ENCODE measurements at places on chromosomes 6 and 20.

DNA sequence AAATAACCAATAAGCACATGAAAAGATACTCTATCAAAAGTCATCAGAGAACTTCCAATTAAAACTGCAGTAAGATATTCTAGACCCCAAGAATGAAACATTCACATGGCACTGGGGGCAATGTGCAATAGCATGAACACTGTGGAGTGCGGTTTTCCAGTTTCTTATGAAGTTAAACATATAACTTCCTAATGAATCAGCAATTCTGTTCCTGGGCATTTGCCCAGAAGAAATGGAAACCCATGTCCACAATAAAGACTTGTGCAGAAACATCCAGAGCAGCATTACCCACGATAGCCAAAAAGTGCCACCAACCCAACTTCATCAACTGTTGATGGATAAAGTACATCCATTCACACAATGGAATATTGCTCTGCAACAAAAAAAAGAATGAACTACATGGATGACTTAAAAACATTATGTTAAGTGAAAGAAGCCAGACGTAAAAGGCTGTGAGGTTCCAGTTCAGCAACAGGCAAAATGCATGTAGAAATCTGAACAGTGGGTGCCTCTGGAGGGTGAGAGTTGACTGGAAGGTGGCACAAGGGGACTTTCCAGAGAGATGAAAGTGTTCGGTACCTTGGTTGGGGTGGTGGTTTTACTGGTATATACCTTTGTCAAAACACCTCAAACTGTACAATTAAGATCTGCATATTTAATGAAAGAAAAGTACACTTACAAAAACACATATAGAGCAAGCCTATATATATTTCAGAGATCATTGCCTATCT, 207.2 kb upstream of the ECI2 start:
- no peak for DNase-seq

GRCh38 chr6:73538116-73538779, 17.4 kb upstream of the EEF1A1 start:
- DNase-seq: no peak

DNA sequence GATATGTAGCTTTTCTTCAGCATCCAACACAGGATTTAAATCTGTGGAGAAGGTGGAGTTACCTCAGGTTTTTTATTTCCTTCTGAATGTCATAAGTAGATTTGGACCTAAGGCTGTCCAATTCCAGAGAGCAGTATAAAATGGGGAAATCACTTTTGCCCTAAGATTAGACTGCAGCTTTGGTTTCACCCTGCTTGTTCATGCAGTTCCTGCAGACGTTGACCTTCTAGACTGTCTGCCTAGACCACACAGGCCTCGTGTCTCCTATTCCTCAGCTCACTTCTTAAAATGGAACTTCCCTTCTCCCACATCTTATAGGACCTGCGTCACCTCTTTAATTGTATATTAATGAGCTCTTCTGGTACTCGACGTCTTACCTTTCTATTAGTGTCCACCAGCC, 26.0 kb upstream of the C6orf62 start:
- DNase-seq: no peak

- no peak for DNase-seq
Observed at GRCh38 chr6:87641065-87641692, 51.2 kb downstream of the ORC3 start.
